ENCODE measurements at places on chromosomes 4 and X.

- no peak overlapping the region for H3K27ac ChIP-seq
- H3K36me3 ChIP-seq: no peaks in the 10 kb centered on the region
- H3K4me3 ChIP-seq: no peak overlapping the region
- DNase-seq: peak; percentile 74
Observed at GRCh38 chrX:53317365-53318069, 36.1 kb upstream of the IQSEC2 start.

- no peak overlapping the region for H3K27ac ChIP-seq
- no peak for DNase-seq
- no peak overlapping the region for H3K4me3 ChIP-seq
Observed at GRCh38 chr4:31908261-31908660, 1188.1 kb downstream of the PCDH7 start.

DNA sequence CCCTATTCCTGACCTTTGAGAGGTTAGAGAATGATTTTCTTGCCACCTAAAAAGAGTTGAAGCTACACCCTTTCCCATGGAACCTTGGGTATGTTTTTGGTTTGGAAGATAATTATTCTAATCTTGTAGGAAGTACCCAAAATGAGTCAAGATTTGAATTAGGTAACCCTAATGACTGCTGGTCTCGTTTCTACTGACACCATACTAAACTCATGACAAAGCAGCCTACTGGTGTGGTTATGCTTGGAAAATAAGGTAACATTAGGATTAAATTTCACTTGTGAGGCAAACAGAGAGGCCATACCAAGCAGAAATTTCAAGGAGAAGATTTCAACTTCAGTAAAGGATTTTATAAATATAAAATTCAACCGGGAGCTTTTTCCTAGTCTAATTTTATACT, 107.9 kb downstream of the FBXW7 start:
- H3K4me3 ChIP-seq: no peak overlapping the region
- no peaks in the 10 kb centered on the region for H3K4me1 ChIP-seq
- no peak for DNase-seq
- no peaks in the 10 kb centered on the region for H3K27me3 ChIP-seq
- no peak overlapping the region for H3K27ac ChIP-seq

GRCh38 chr4:44544158-44544557, 95.5 kb upstream of the KCTD8 start:
- no peak overlapping the region for H3K27ac ChIP-seq
- no peaks in the 10 kb centered on the region for H3K27me3 ChIP-seq
- no peak overlapping the region for H3K4me3 ChIP-seq
- no peaks in the 10 kb centered on the region for H3K36me3 ChIP-seq
- no peaks in the 10 kb centered on the region for H3K4me1 ChIP-seq

DNA sequence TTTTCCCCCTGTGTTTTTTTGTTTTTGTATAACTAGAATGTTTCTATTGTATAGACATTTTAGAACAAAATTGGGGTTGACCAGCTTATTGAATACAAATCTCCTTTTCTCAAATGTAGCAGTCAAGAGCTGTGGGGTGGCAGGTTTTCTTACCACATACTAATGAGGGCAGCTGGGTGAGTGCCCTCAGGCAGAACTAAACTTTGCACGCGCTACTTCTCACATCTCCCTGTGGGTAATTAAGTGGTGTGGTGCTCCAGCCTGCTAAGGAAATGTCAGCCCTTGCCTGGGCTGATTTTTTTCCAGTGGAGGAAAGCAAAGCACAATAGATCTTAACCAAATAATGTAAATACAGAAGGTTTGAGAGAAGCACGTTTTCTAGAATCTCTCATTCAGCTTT, 717.6 kb upstream of the TENM3 start:
- no peaks in the 10 kb centered on the region for H3K4me1 ChIP-seq
- no peak for DNase-seq
- no peaks in the 10 kb centered on the region for H3K36me3 ChIP-seq
- H3K27me3 ChIP-seq: no peaks in the 10 kb centered on the region
- H3K4me3 ChIP-seq: no peak overlapping the region
- no peak overlapping the region for H3K27ac ChIP-seq

GRCh38 chr4:170035231-170035630, 9.0 kb upstream of the MFAP3L start:
- no peaks in the 10 kb centered on the region for H3K27me3 ChIP-seq
- H3K27ac ChIP-seq: no peak overlapping the region
- H3K4me1 ChIP-seq: no peaks in the 10 kb centered on the region
- H3K36me3 ChIP-seq: no peaks in the 10 kb centered on the region

GRCh38 chr4:94559351-94559806, 107.6 kb downstream of the PDLIM5 start:
- no peak overlapping the region for H3K27ac ChIP-seq
- no peaks in the 10 kb centered on the region for H3K36me3 ChIP-seq
- H3K4me1 ChIP-seq: no peaks in the 10 kb centered on the region
- no peak overlapping the region for H3K4me3 ChIP-seq

DNA sequence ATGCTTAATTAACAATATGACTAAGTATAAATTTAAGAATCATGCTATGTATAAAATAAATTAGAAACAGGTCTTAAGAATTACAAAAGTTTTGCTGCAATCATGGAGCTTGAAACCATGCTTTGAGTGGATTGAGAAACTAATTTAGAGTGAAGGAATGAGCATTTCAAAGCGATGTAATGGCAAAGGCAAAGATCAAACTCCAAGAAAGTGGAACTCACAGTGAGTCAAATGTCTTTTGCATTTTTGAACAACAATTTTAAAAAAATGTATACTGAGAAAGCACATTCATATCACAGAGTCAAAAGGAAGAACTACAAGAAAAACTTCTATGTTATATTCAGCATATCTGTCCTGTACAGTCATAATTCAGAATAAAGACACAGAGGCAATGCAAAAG, 6.6 kb downstream of the GPRIN3 start:
- DNase-seq: no peak
- H3K4me1 ChIP-seq: peaks cover 41% of the 10 kb centered on the region
- H3K4me3 ChIP-seq: no peak overlapping the region
- H3K27ac ChIP-seq: no peak overlapping the region
- no peaks in the 10 kb centered on the region for H3K36me3 ChIP-seq

- no peak overlapping the region for H3K27ac ChIP-seq
- no peak overlapping the region for H3K4me3 ChIP-seq
- peaks cover 3% of the 10 kb centered on the region for H3K36me3 ChIP-seq
- no peaks in the 10 kb centered on the region for H3K4me1 ChIP-seq
Observed at GRCh38 chr4:87204559-87204958, 15.9 kb downstream of the KLHL8 start.

DNA sequence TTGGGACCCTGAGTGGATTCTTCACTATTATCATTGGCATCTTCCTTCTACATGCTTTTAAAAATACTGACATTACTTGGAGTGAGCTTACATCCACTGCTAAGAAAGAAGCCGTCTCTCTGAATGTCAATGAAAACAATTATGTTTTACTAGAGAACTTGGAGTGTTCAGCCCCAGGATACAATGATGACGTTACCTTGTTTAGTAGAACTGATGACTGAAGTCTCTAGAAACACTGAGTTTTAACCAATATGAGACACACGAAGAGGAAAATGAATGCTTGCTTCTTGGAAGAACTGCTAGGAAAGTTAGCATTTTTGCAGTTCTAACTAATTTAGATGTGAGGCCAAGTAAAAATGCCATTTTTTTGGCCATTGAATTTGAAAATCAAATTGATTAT, 19.4 kb downstream of the NIPAL1 start:
- no peak overlapping the region for H3K4me3 ChIP-seq
- no peak overlapping the region for H3K27ac ChIP-seq
- H3K36me3 ChIP-seq: no peaks in the 10 kb centered on the region
- no peaks in the 10 kb centered on the region for H3K4me1 ChIP-seq
- H3K27me3 ChIP-seq: no peaks in the 10 kb centered on the region

DNA sequence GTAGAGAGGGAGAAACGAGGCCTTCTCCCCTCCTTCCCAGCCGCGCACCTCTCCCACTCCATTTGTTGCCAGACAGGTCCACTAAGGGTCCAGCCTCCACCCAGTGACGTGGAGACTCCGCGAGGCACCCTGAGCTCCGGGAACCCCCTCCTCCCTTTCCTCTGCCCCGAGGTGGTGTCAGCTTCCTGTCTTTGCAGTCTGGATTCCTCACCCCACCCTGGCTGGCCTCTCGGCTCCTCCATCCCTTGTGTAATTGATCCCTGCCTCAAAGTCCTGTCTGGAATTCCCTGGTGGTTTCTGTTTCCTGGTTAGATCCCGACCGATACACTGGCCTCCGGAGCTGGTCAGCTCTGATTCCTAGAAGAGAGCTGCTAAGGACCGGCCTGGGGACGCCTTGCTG, 105.9 kb upstream of the SCOC start:
- no peaks in the 10 kb centered on the region for H3K36me3 ChIP-seq
- DNase-seq: no peak
- H3K27me3 ChIP-seq: peaks cover 19% of the 10 kb centered on the region
- no peak overlapping the region for H3K4me3 ChIP-seq

DNA sequence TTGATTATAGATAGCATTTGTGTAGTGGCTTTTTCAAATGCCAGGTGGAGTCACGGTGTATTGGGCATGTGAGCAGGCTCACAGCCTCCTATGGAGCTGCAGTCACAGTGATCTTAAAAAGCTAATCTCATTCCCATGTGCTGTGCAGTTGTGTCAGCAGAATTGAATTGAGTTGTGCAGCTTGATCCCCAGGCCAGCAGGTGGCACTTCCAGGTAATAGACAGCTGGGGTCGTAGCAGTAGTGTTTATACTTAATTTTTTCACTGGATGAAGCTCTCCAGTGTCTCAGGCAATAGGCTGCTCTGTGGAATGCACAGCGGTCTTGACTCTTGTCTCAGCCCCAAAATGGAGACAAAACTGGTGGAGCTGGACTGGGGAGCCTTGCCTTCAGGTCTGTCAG, 1028.1 kb downstream of the SH3BGRL start:
- no peaks in the 10 kb centered on the region for H3K36me3 ChIP-seq
- H3K4me1 ChIP-seq: no peaks in the 10 kb centered on the region
- H3K4me3 ChIP-seq: no peak overlapping the region
- no peak overlapping the region for H3K27ac ChIP-seq

DNA sequence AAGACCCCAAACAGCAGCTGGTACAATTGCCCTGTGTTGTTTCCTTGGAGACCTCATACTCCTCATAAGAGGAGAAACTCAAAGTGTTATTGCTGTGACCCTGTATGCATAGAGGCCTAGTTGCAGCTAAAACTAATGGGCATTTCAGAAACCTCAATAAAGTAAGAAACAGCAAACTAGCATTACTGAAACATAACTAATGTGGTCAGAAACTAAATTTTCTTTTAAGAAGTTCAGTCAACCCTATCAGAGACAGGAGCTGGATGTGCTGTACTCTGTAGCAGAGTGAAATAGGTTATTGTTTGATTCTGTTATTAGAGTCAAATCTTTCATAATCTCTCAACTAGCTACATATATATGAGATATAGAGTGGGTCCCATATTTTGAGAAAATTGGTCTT, 257.5 kb upstream of the IRS4 start:
- no peaks in the 10 kb centered on the region for H3K36me3 ChIP-seq
- no peak overlapping the region for H3K4me3 ChIP-seq
- DNase-seq: no peak
- no peak overlapping the region for H3K27ac ChIP-seq

DNA sequence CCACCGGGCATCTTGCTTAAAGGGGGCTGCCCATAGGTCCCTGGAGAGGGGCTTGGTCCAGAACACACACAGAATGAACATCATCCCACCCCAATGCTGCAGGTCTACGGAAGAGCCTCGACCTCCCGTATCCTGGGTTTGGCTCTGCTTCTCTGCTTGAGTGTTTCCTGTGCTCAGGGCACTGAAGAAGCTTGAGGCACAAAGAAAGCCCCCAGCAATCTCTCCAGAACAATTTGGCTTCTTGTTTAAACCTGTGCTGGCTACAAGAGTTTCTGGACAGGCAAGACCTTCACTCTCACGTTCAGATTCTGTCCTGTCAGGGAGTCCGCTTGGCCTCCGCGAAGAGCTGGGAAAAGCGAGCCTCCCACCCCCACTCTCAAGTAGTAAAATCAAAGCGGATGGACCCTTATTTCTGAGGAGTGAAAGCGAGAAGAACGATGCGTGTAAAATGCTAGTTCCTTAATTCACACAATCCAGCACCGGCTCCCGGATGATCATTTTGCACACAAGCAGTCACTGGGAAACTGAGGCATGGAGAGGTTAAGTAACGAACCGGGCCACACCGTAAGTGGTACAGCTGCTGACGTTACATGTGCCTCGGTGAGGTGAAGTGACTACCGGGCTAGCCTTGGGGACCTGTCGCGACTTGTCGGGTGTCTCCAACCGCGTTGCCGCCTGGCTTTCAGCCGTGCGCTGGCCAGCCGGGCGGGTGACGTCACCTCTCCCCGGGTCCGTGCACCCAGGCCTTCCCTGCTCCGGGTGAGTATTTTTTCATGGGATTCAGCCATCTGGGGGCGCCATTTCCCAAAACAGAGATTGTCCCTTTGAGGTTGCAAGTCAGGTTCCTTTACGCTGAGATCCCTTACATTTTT, 3.1 kb upstream of the SFRP2 start:
- H3K4me1 ChIP-seq: no peaks in the 10 kb centered on the region
- no peak overlapping the region for H3K4me3 ChIP-seq
- no peak for DNase-seq
- H3K36me3 ChIP-seq: no peaks in the 10 kb centered on the region

DNA sequence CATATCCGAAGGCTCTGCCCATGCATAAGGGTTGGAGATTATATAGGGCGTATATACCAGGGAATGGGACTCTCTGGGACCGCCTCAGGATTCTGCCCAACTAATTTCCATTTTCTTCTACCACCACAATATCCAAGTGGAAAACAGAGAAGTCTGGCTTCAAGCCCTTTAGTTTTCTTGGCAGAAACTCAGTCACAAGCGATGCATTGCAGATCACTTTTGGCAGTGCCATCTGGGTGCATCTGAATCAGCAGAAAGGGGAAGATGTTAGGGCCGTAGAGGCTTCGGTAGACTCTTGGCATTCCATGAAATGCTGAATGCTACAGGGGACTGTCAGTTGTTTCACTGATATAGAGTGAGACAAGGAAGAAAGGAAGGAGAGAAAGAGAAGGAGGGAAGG, 94.1 kb upstream of the FAM9B start:
- no peak for DNase-seq
- H3K27ac ChIP-seq: no peak overlapping the region
- no peaks in the 10 kb centered on the region for H3K4me1 ChIP-seq
- H3K27me3 ChIP-seq: no peaks in the 10 kb centered on the region
- no peak overlapping the region for H3K4me3 ChIP-seq
- H3K36me3 ChIP-seq: no peaks in the 10 kb centered on the region

DNA sequence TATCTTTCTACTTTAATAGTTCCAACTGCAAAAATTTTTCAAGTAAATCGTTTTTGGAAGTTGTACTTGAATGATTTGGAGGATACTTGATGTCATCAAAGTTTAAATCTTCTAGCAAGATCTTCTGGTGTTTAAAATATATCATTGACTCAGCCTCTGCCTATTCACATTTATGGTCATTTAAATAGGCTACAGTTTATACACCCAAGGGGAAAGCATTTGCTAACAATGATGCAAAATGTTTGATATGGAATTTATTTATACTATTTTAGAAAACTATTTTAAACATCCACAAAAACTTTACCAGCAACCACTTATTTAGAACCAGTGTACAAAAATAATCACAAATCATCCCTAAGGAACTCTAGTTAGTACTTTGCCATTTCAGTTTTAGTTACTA, 123.3 kb upstream of the STIM2 start:
- no peak overlapping the region for H3K4me3 ChIP-seq
- no peaks in the 10 kb centered on the region for H3K36me3 ChIP-seq
- no peaks in the 10 kb centered on the region for H3K27me3 ChIP-seq
- H3K27ac ChIP-seq: no peak overlapping the region

- H3K27ac ChIP-seq: no peak overlapping the region
- no peaks in the 10 kb centered on the region for H3K36me3 ChIP-seq
- no peak for DNase-seq
- no peak overlapping the region for H3K4me3 ChIP-seq
- H3K27me3 ChIP-seq: no peaks in the 10 kb centered on the region
Observed at GRCh38 chr4:21032089-21032645, 331.9 kb downstream of the PACRGL start.

GRCh38 chr4:152778656-152779512, 646 bp downstream of the TIGD4 start:
- H3K36me3 ChIP-seq: no peaks in the 10 kb centered on the region
- H3K27ac ChIP-seq: peak overlapping the region; percentile 68
- peaks cover 25% of the 10 kb centered on the region for H3K27me3 ChIP-seq
- peaks cover 48% of the 10 kb centered on the region for H3K4me1 ChIP-seq

Measured in DND-41 (cell line).